Neural crest cell (in vitro differentiated cells): ENCODE measurements at places on chromosomes 6 and 20. TPM values are rescaled to one million over a fixed set of nuclear protein-coding genes. Genes with fewer than 3 reads are reported as not detected.
A peak's percentile ranks its signal among the peaks of the same experiment; 100 is the strongest.

GRCh38 chr6:76774781-76775384 lies 688.4 kb downstream of the HTR1B start:
- H3K4me3 ChIP-seq = no peak overlapping the region
- H3K4me1 ChIP-seq = no peaks in the 10 kb centered on the region

KIAA0408 gene
- total RNA-seq = 39.1 and 40.7 TPM in 2 replicates

DNA sequence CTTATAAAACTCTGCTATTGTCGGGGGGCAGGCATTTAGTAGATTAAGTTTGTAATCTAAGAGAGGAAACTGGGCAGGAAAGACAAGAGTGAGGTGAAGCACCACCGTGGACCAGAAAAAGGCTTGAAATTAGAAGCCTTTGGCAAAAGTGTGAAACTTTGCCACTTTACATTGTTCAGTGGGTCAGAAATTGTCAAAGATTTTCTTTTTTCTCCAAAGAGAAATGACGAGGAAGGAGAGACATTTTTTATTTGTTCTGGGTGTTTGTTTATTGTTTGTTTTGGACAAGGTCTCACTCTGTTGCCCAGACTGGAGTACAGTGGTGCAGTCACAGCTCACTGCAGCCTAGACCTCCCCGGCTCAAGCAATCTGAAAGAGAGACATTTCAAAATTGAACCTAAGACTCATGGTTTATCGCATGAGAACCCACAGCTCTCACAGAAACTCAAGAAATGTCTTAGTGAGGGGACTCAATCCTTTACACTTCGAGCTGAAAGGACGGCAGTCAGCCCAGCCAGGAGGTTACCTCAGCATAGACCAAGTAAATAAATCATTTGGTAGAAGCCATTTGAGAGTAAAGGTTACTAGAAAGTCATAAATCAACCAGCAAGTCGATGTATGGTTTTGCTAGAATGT lies 262.8 kb upstream of the TAB2 start:
- no peak overlapping the region for H3K27ac ChIP-seq
- no peaks in the 10 kb centered on the region for H3K36me3 ChIP-seq
- no peaks in the 10 kb centered on the region for H3K27me3 ChIP-seq
- H3K4me1 ChIP-seq = peaks cover 5% of the 10 kb centered on the region

RHAG gene
- total RNA-seq = not detected in 2 replicates

DNA sequence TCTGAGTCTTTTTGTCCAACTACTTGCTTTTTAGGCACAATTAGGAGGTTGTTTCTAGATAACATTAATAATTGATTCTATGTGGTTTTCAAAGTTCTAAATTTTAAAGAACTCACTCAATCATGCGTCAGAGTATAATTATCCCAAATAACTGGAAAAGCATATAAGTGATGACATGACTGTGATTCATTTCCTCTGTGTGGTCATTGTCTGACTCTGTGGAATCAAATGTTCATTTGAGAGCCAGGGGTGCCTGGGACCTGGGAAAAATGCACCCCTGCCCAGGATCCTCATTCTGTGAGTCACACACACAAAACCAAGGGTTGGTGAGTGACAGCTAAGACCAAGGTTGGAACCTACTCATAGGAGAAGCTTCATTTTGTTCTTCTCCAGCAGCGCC lies 127.1 kb upstream of the MLIP start:
- H3K27me3 ChIP-seq = peaks cover 5% of the 10 kb centered on the region
- no peak overlapping the region for H3K4me3 ChIP-seq
- DNase-seq = no peak
- H3K4me1 ChIP-seq = peaks cover 6% of the 10 kb centered on the region

- DNase-seq = no peak
- no peaks in the 10 kb centered on the region for H3K27me3 ChIP-seq
- H3K4me1 ChIP-seq = peaks cover 13% of the 10 kb centered on the region
- H3K36me3 ChIP-seq = no peaks in the 10 kb centered on the region
Observed at GRCh38 chr20:50673466-50674137, 17.7 kb downstream of the RIPOR3 start.

KIF6 gene
- total RNA-seq = 1.5 and 2.3 TPM in 2 replicates

CST3 gene
- 145 and 146 TPM in 2 replicates for total RNA-seq

- no peaks in the 10 kb centered on the region for H3K27me3 ChIP-seq
- H3K4me1 ChIP-seq = no peaks in the 10 kb centered on the region
- no peak for DNase-seq
- H3K4me3 ChIP-seq = no peak overlapping the region
- no peak overlapping the region for H3K27ac ChIP-seq
- peaks cover 5% of the 10 kb centered on the region for H3K36me3 ChIP-seq
Observed at GRCh38 chr20:15699431-15700146, 873.7 kb downstream of the KIF16B start.

TAAR8 gene
- not detected in 2 replicates for total RNA-seq

ADGRG6 gene
- total RNA-seq = 78.9 and 83.2 TPM in 2 replicates

- H3K27ac ChIP-seq = no peak overlapping the region
- no peaks in the 10 kb centered on the region for H3K4me1 ChIP-seq
- peaks cover 19% of the 10 kb centered on the region for H3K27me3 ChIP-seq
- DNase-seq = no peak
- no peaks in the 10 kb centered on the region for H3K36me3 ChIP-seq
- H3K4me3 ChIP-seq = no peak overlapping the region
Observed at GRCh38 chr6:153145591-153145990, 14.5 kb upstream of the RGS17 start.

DNA sequence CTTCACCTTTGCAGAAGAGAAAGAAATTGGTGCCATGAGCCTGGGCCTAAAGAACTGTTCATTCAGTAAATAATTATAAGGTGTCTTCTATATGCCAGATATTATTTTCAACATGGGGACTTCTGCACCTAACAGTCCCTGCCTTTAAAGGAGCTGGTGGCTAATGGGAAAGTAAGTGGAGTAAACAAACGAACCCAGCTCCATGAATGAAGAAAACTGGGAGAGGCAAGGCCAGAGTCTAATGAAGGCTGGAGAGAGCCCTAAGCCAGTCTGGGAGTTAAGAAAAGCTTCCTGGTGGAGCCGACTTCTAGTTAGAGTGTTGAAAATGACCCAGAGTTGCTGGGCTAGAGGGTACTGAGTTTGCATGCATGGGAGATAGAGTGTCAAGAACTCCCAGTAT lies 24.2 kb upstream of the EFHC1 start:
- H3K4me3 ChIP-seq = no peak overlapping the region
- H3K4me1 ChIP-seq = no peaks in the 10 kb centered on the region
- H3K36me3 ChIP-seq = no peaks in the 10 kb centered on the region

DNA sequence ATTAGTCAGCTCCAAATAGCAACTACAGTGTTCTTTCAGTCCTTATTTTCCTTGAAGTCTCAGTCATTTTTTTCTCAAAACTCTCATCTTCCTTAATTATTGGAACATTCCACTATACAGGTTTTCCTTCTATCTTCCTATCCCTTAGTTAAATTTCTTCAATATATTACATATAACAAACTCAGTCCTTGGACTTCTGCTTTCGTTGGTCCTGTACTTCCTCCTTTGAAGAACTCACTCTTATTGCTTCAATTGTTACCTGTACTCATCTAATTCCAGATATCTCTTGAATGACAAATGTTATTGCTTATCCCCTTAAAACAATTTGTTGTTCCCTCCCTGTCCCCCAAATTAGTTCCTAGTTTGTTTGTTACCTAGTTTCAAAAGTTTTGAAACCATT lies 67.7 kb upstream of the NOTCH4 start:
- H3K4me3 ChIP-seq = no peak overlapping the region
- peaks cover 13% of the 10 kb centered on the region for H3K27me3 ChIP-seq
- no peak for DNase-seq
- no peak overlapping the region for H3K27ac ChIP-seq
- no peaks in the 10 kb centered on the region for H3K4me1 ChIP-seq

GRCh38 chr6:64415926-64416325 lies 780.3 kb downstream of the PHF3 start:
- peaks cover 1% of the 10 kb centered on the region for H3K36me3 ChIP-seq
- no peak overlapping the region for H3K4me3 ChIP-seq

DNA sequence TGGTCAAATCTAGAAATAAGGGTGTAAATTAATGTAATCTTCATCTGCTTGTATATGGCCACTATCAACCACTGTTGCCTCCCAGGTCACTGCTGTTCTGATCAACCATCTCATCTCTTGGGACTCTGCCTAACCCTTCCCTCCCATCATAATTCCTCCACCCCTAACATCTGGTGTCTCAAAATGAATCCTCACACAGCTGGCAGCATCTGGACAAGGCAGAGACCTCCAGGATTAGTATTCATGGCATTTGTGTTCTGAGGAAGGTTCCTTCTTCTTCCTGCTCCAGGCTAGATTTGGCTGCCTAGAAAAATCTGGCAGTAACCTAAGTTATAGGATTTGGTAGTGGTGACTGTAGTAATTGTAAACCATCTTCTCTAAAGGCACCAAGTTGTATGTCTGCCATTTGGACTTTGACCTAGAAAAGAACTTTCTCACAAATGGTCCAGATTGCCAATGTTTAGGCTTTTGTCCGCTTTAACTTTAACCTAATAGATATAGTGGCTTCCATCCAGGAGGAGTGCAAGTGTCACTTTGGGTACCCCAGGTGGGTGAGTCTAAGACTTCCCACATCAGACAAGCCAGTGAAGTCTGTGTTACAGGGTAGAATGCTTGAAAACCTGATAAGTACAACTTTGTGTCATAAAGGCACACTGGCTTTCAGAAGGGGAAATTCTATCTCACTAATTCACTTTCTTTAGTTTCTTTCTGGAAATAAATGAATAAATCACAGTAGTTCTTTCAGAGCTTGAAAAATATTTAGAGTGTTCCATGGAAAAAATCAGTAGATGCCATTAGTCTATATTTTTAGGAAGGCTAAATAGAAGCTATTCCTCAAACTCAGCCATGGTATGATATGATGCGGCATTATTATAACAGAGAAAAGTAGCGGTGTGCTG lies 3.0 kb upstream of the PHACTR2 start:
- H3K36me3 ChIP-seq = peaks cover under 1% of the 10 kb centered on the region
- H3K4me1 ChIP-seq = peaks cover 34% of the 10 kb centered on the region
- no peak overlapping the region for H3K27ac ChIP-seq
- H3K4me3 ChIP-seq = peak overlapping the region; percentile 33

MAS1L gene
- not detected in 2 replicates for total RNA-seq

PRSS35 gene
- total RNA-seq = 3.3 and 3.9 TPM in 2 replicates

- no peaks in the 10 kb centered on the region for H3K27me3 ChIP-seq
- H3K4me3 ChIP-seq = no peak overlapping the region
- no peak for DNase-seq
- H3K27ac ChIP-seq = no peak overlapping the region
- peaks cover 2% of the 10 kb centered on the region for H3K36me3 ChIP-seq
- H3K4me1 ChIP-seq = peaks cover 21% of the 10 kb centered on the region
Observed at GRCh38 chr20:50099113-50099512, 13.8 kb downstream of the UBE2V1 start.

- no peaks in the 10 kb centered on the region for H3K36me3 ChIP-seq
- no peak overlapping the region for H3K4me3 ChIP-seq
- no peak overlapping the region for H3K27ac ChIP-seq
- H3K27me3 ChIP-seq = peaks cover 5% of the 10 kb centered on the region
Observed at GRCh38 chr20:44024820-44025580, 110.3 kb downstream of the TOX2 start.

DNA sequence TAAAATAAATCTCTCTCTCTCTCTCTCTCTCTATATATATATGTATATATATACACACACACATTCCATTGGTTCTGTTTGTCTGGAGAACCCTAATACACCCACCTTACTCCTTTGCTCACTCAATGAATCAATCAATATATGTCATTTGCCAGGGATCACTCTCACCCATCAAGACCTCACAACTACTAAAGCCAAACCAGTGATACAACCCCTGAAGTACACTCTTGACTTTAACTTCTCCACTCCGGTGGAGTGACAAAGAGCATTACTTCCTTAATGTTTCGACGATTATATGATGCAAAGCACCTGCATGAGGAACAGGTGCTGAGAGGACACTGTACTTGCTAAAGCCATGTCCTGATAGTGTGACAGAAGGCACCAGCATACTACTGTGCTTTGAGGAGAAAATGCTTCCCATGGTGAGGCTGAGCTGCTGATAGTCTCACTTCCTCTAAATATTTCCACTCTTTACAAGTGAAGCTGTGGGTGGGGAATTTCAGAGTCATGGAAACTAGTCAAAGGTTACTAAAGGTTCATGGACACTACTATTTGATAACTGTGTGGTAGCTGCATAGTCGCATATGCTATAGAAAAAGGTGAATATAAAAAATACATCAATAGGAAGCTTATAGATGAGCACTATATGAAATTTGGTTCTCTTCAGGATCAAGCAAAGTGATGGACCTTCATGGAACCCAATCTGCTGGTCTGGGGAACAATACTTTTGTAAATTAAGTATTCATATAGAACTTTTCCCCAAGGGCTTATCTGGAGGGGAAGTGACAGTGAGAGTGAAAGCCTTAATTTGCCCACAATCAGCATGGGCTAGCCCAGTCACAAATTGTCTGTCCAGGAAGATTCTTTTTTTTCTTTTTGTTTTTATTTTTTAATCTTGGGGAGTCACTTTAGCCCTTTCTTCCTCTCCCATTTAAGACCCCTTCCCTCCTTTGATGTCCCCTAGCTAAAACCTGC lies 141.9 kb upstream of the NEDD9 start:
- no peaks in the 10 kb centered on the region for H3K27me3 ChIP-seq
- H3K27ac ChIP-seq = no peak overlapping the region
- H3K36me3 ChIP-seq = peaks cover 6% of the 10 kb centered on the region

HM13 gene
- total RNA-seq = 179 and 185 TPM in 2 replicates

SLC12A5 gene
- total RNA-seq = 9.6 and 10.0 TPM in 2 replicates

- no peak overlapping the region for H3K4me3 ChIP-seq
- H3K27ac ChIP-seq = no peak overlapping the region
- DNase-seq = no peak
Observed at GRCh38 chr6:167420177-167420576, 95.3 kb downstream of the TTLL2 start.

DNA sequence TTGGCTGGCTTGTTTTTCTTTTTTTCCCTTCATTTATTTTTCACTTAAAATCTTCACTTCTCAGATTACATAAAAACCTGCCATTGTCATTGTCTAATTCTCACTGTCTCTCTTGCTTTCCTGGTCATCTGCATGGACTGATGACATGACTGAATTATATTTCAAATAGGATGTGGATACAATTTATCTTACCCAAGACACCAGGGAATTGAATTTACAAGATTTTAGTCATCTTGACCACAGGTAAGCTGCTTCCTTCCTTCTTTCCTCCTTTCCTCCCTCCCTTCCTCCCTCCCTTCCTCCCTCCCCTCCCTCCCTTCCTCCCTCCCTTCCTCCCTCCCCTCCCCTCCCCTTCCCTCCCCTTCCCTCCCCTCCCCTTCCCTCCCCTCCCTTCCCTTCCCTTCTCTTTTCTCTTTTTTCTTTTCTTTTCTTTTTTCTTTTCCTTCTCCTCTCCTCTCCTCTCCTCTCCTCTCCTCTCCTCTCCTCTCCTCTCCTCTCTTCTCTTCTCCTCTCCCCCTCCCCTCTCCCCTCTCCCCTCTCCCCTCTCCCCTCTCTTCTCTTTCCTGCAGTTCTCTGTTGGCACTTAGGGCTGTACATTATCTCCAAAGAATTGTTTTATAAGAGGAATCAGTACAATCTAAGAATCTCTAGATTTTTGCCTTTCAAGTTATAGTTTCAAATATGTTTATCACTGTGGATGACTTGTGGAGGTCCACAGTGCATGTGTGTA lies 171.5 kb downstream of the CARMIL1 start:
- H3K4me3 ChIP-seq = no peak overlapping the region
- H3K27me3 ChIP-seq = no peaks in the 10 kb centered on the region
- DNase-seq = no peak
- H3K4me1 ChIP-seq = peaks cover 17% of the 10 kb centered on the region
- H3K36me3 ChIP-seq = peaks cover 7% of the 10 kb centered on the region
- no peak overlapping the region for H3K27ac ChIP-seq

CTAGE9 gene
- total RNA-seq = not detected in 2 replicates

ATP6V1G2 gene
- total RNA-seq = 3.3 and 5.1 TPM in 2 replicates
